Left ventricle myocardium superior (tissue), 1 donor: ENCODE measurements at places on chromosomes 12 and 14.

DNA sequence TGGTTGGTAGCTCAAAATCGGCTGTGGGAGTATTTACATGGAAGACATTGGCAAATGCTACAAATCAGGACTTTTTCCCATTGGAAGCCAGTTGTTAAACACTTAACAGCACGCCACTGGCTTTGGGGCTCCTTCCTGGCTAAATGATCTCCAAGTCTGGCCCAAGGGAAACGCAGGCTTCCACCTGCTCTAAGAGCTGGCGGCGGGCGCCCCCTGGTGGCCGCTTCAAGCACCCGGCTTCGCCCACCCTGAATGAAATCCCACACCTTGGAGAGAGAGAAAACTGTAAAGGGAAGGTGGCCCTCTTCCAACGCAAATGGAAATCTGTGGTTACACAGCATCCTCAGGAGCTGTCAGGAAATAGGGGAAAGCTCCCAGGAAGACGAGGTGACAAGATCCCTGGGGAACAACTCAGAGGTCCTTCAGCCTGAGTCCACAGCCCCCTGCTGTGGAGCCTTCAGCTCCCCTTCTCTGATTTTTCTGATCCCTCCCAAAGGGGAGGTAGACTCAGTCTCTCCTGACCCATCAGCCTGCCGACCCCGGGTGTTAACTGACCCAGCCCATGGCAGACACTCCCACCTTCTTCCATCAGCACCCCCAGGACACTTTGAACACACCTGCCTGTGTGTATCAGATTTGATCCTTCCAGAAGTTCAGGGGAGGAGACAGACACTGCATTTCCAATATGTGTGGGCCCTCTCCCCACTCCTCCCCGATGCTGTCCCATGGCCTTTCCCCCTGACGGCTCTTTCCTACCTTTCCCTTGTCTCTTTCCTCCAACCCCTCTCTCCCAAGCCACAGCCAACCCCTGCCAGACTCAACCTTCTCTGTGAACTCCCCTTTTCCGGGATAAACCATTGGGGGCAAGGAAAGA is 15.4 kb downstream of the SELPLG start:
- DNase-seq = peak; percentile 89

- no peak for DNase-seq
Observed at GRCh38 chr12:82383930-82384552, 25.7 kb downstream of the METTL25 start.

GRCh38 chr12:29996993-29997392 is 213.3 kb upstream of the TMTC1 start:
- DNase-seq = no peak

DNA sequence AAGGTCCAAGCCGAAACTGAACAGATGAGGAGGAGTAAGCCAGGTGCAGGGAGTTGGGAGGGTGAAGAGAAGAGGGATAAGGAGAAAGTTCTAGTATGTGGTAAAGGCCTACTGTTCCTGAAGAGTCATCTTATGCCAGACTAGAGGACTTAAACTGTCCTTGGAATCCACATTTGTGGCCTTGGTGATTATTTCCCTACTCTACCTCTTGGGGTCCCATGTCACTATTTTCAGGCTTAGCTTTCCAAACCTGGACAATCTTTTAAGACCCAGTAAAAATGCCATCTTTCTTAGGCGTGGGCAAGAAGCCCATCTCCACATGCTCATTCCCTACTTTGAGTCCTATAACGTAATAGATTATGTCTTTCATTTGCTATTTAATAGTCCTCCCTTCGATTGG is 40.1 kb upstream of the CRY1 start:
- DNase-seq = no peak

GRCh38 chr12:113059071-113059595 is 2.6 kb downstream of the DTX1 start:
- no peak for DNase-seq

GRCh38 chr14:56760164-56760914 is 49.9 kb downstream of the OTX2 start:
- DNase-seq = no peak

DNA sequence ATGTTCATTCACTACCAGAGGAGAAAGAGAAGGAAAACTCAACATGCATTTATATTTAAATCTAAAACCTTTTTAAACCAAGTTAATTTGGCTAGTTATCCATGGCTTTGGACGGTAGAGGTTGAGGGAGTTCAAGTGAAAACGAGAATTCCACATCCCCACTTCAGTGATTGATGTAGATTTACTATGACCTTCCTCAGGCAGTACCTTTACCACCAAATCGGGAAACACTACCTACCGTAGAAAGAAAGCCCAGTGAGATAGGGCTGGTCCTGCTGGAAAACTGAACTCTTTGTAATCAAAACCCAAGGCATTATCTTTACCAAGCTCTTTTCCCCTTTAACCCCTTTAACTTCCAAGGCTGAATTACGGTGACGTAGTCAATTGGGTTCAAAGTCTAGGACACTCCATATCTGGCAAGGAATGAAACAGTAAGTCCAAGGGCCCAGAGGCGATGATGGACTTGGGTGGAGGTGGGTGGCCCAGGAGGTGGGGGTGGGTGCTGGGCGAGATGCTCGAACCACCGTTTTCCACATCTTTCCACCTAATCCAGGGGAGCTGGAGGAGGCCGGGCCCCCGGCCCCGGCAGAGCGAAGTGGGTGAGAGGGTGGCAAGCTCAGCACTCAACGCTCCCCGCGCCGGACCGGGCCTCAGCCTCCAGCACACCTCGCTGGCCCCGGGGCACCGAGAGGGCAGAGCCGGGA is 618 bp downstream of the SEC23A start:
- no peak for DNase-seq
